ENCODE measurements at places on chromosomes 16 and 17.

DNA sequence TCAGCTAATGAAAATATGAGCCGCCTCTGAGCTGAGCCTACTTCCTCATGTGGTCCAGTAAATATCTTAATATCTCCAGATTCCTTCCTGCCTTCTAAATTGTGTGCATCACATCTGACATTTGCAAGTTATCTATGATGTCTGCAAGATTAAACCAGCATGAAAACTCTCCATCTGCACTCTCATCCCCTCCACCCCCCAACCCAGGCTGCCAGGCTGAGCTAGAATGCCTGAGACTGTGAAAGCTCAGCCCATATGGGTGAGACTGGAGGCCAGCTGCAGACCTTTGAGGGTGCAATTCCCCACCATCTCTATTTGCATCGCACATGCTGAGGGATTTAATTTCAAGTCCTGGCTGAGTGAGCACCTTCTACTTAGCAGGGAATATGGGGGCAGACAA lies 82.8 kb downstream of the ASIC2 start:
- no peak for DNase-seq

DNA sequence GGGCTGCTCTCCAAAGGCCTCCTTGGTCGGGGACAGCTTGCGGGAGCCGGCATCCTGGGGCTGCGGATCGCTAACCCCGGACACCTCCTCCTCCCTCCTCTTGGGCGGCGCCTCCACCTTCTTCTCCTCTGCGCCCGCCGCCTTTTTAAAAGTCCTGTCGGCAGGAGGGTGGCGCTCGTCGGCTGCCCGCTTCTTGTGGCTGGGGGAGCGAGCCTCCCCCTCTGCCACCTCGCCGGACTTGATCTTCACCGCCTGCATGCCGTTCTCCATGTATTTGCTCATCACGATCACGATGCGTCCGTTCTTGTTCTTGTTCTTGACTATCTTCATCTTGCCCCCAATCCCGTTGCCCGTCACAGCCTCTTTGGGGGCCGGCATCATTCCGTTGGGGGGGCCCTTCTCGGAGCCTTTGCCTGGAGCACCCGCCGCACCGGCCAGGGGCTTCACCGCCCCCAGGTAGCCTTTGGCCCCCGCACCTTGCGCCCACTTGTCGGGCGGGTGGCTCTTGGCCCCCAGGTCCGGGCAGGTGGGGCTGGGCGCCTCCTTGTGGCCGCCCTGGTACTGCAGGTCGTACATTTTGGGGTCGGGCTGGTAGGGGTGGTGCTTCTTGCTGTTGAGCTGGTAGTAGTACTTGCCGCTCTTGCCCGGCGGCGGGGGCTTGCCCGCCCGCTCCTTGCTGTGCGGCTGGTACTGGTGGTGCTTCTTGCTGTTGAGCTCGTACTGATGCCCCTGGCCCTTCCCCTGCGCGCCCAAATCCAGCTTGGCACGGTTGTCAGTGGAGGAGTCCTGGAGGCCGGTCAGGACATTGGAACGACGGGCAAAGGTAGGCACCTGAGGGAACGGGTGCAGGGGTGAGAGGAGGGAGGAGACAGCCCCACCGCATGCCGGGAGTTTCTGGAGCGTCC lies 4.4 kb downstream of the CBX4 start:
- peak; percentile 81 for DNase-seq

DNA sequence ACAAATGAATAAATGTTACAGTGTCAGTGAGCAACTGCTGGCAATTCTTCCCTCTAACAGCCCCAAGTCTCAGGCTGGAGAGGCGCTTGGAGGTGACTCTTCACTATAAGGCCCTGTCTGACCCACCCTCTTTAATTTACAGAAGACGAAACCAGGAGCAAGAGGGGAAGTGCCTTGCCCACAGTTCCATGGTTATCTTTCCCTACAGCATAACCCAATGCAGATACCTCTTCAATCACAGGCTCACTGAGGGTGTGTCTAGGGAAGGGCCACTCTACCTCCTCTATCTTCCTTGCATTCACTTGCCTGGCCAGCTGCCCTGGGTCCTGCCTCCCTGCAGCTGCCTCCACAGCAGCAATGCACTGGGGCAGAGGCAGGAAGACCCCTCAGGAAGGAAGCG lies 9.6 kb upstream of the N4BP1 start:
- DNase-seq: no peak

GRCh38 chr17:59572301-59572924 lies 7.0 kb downstream of the DHX40 start:
- no peak for DNase-seq

DNA sequence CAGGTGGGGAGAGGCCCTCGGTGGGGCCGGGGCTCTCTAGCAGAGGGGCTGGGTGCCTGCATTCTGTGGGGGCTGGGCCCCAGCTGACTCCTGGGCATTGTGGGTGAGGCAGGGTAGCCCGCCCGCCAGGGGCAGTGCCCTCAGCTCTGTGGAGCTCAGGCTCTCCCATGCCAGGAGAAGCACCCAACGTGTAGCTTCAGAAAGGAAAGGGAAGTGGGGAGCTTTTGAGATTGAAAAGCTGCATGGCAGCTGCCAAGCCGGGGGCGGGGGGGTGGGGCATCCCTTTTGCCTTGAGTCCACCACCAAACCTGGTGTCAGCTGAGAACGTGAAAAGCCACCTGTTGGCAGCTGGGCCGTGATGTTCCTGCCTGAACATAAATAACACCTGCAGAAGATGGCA lies 192.1 kb upstream of the CIBAR2 start:
- DNase-seq: no peak

Measured in activated effector memory CD4-positive, alpha-beta T cell treated with anti-CD3 and anti-CD28 coated beads, Interleukin-2, amount 50 U/mL, for 16 hours (primary cell).